Activated CD4-positive, alpha-beta T cell treated with anti-CD3 and anti-CD28 coated beads for 24 hours (primary cell): ENCODE measurements at places on chromosomes 7 and 10.

DNA sequence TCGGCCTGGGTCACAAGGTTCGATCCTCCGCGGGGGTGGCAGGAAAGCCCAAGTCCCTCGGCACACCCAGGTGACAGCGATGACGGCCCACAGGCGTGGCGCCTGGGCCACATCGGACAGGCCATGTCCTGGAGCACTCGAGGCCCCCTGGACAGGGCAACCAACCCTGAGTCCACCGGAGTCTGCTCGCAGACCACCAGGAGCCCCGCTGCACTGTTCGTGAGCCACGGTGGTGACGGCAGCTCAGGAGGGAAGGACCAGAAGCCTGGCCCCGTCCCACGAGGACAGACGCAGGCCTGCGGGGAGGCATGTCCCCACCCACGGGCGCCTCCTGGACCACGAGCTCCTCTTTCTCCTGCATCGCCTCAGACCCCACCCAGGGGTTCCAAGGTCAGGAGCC, 22.4 kb upstream of the GPR146 start:
- no peak for DNase-seq

DNA sequence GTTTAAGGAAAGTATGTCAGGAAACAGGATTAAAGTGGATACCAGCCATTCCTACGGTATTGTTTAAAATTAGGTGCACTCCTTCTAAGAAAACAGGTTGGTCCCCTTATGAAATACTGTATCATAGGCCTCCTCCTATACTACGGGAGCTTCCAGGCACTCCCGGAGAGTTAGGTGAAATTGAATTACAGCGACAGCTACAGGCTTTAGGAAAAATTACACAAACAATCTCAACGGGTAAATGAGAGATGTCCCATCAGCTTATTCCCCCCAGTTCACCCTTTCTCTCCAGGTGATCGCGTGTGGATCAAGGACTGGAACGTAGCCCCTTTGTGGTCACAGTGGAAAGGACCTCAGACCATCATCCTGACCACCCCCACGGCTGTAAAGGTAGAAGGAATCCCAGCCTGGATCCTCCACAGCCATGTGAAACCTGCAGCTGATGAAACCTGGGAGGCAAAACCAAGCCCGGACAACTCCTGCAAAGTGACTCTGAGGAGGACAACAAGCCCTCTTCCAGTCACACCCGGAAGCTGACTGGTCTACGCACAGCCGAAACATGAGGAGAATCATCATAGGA, 25.1 kb upstream of the GHITM start:
- no peak for DNase-seq

- DNase-seq = no peak
Measured at GRCh38 chr7:133625046-133625445, 372.2 kb downstream of the EXOC4 start.

DNA sequence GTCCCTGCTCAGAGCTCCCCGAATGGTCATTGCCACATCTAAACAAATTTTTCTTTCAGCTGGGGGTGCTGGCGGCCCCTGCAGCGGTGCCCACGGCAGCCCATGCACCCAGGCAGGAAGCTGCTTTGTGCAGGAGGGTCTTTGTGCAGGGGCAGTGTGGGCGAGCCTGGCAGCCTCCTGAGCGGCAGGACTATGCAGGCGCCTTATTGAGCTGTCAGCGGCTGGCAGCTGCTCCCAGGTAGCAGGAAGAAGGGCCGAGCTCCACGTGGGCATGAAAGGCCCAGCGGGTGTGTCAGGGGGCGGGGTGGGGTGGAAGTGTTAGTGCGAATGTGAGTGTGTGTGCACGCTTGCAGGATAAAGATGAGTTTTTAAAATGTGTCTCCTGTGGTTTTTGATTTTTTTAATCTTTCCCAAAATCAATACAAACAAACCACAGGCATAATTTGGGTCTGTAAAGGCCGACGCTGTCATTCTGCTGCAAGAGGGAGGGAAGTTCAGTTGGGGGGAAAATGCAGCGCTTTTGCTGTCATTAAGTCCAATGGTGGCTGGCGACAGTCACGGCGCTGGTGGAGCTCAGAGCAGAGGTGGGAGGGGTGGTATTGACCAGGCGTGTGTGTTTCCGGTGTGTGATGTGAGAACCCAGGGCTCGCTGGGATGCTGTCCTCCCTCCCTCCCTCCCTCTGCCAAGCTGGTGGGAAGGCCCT, 83.9 kb downstream of the LHPP start:
- DNase-seq = no peak

- DNase-seq = no peak
Measured at GRCh38 chr7:82079527-82079926, 309.7 kb upstream of the HGF start.

GRCh38 chr7:156639426-156640256, 933 bp upstream of the RNF32 start:
- no peak for DNase-seq

GRCh38 chr7:155266440-155266839, 31.2 kb upstream of the INSIG1 start:
- no peak for DNase-seq
